Fibroblast of villous mesenchyme (primary cell): ENCODE measurements at places on chromosomes 2 and 18. TPM values are rescaled to one million over a fixed set of nuclear protein-coding genes. Genes with fewer than 3 reads are reported as not detected.

CPO gene
- total RNA-seq = not detected in 2 replicates

PPM1B gene
- 20.6 and 25.9 TPM in 2 replicates for total RNA-seq

CD8B gene
- total RNA-seq = not detected in 2 replicates

UCN gene
- 0.43 and 0.64 TPM in 2 replicates for total RNA-seq

TXNL1 gene
- total RNA-seq = 15.8 and 33.2 TPM in 2 replicates

FER1L5 gene
- total RNA-seq = 0.64 and 0.86 TPM in 2 replicates

METAP1D gene
- 9.3 and 13.4 TPM in 2 replicates for total RNA-seq

PTRHD1 gene
- total RNA-seq = 15.1 and 27.4 TPM in 2 replicates

IL36G gene
- total RNA-seq = not detected in 2 replicates

DLGAP1 gene
- total RNA-seq = under 0.01 and 0.86 TPM in 2 replicates

FAM161A gene
- 1.9 and 2.2 TPM in 2 replicates for total RNA-seq

GAD1 gene
- 0.32 TPM in 1 of 2 replicates, not detected in the other for total RNA-seq

RAX gene
- total RNA-seq = not detected in 2 replicates

ALKAL2 gene
- 0.43 TPM in 1 of 2 replicates, not detected in the other for total RNA-seq

UGT1A4 gene
- total RNA-seq = not detected in 2 replicates

GALNT5 gene
- 7.7 and 17.3 TPM in 2 replicates for total RNA-seq

PDE11A gene
- total RNA-seq = under 0.01 TPM in 2 replicates

TMEM37 gene
- total RNA-seq = 0.64 and 1.3 TPM in 2 replicates

GKN1 gene
- total RNA-seq = under 0.01 and 0.32 TPM in 2 replicates

DNAH6 gene
- under 0.01 TPM in 2 replicates for total RNA-seq

MRPL30 gene
- 31.2 and 40.6 TPM in 2 replicates for total RNA-seq

GPR55 gene
- total RNA-seq = not detected in 2 replicates

MPPE1 gene
- 21.9 and 27.2 TPM in 2 replicates for total RNA-seq

HOXD9 gene
- total RNA-seq = 10.6 and 11.2 TPM in 2 replicates

ARHGAP28 gene
- 6.0 and 7.1 TPM in 2 replicates for total RNA-seq

SERPINB4 gene
- not detected in 2 replicates for total RNA-seq

SERPINB3 gene
- total RNA-seq = not detected in 2 replicates

IGFBP5 gene
- total RNA-seq = 644 and 754 TPM in 2 replicates
